ENCODE measurements at places on chromosomes 12 and 14.

- DNase-seq, result no peak
These were observed 62.7 kb downstream of the LRRK2 start for GRCh38 chr12:40287369-40287975.

DNA sequence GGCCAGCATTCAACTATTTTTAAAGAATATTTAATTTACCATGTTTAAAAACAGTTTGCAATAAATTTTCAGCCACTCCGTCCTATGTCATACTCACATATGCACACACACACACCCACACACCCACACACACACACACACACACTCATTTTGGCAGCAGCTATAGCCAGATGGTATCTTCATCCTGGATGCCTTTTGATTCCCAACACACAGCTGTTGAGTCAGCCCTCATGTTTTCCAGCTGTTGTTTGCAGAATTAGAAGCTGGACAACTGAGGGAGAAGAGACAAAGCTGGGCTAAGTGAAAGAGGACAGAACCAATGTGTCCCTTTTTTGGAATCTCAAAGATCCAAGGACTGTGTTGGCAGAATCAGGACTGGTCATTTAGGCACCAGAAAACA, 80.0 kb upstream of the EGLN3 start:
- DNase-seq, result no peak

DNA sequence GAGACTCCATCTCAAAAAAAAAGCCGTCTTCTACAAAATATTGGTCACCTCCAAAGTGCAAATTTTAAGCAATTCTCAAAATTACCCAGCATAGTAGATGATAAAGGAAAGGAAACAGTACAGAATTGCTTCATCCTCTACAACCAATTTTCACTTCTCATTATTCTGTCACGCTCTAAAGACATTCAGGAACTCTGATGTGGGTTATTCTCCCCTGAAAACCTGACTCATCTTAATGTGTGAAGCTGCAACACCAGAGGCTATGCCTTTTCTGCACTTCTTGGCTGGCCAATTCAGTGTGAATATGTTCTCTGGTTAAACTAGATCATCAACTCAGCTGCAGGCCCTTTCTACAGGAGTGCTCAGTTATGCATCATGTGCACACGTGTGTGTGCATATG, 11.0 kb downstream of the PTGER2 start:
- peak; percentile 34 for DNase-seq

DNA sequence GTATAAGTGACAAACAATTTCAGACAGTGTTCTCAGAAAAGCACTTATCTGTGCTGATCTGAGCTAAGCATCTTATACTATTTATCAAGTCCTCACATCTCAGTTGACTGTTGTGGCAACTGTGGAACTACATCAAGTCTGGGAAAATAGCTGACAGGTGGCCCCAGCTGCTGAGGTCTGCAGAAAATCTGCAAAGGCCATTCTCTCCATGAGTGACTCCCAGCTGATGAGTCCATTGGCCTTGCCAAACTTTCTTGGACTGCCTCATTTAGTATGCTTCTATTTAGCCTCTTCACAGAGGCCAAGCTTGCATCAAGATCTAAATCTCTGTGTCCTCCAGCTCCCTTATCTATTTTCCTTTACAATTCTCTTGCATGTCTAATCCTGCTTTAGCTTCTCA, 174.5 kb upstream of the RBM19 start:
- DNase-seq, result no peak

GRCh38 chr14:105343194-105343593, 28.6 kb downstream of the PACS2 start:
- no peak for DNase-seq
